ENCODE measurements at places on chromosomes 11 and 22.

- no peak for DNase-seq
Measured at GRCh38 chr11:130638033-130638432, 189.6 kb downstream of the ADAMTS15 start.

DNA sequence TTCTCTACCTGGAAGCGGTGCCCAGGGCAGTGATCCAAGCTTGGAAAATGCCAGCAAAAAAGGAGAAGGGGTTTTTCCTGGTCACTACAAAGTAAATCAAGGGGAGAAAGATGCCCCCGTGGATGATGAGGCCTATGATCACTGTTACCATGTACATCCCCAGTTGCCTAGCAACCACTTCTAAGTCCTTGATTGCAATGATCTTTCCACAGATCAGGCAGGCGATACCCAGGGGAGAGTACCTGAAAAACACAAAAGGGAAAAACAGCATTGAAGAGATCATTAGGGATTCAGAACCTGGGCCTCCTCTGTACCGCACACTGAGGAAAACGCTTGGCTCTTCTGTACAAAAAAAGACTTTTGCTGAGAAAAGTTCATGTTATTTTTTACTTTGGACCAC lies 127.1 kb downstream of the SLC1A2 start:
- DNase-seq: no peak

- DNase-seq: no peak
Measured at GRCh38 chr22:21650823-21651520, 8.9 kb downstream of the SDF2L1 start.

- no peak for DNase-seq
Measured at GRCh38 chr11:134597452-134597851, 185.4 kb upstream of the B3GAT1 start.

- peak; percentile 50 for DNase-seq
Measured at GRCh38 chr22:19891317-19892256, 36.9 kb upstream of the GNB1L start.

GRCh38 chr22:26783885-26784284 lies 126.5 kb downstream of the MIAT start:
- no peak for DNase-seq

DNA sequence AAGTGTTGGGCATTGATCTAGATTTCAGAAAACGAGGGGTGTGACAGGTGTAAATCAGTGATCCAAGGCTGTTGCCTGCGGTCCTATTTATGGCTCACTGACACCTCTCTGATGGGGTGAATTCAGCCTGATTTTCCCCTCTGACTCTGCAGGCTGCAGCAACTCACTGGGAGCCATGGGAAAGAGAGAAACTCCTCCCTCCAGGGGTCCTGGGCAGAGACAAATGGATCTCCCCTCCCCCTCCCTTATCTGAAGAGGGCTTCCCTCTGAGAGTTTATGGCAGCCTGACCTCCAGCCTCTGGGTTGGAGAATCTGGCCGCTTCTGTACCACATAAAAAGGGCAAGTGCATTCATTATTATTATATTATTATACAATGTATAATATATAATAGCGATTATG lies 1.8 kb upstream of the PKNOX2 start:
- no peak for DNase-seq

- DNase-seq: no peak
Measured at GRCh38 chr11:102843489-102843888, at the start of gene MMP3. MMP3 (minus strand) TSS chr11:102843609; CDS start chr11:102843546, 63 bp downstream.

- no peak for DNase-seq
Measured at GRCh38 chr22:20196094-20196842, 45.4 kb upstream of the CCDC188 start.

DNA sequence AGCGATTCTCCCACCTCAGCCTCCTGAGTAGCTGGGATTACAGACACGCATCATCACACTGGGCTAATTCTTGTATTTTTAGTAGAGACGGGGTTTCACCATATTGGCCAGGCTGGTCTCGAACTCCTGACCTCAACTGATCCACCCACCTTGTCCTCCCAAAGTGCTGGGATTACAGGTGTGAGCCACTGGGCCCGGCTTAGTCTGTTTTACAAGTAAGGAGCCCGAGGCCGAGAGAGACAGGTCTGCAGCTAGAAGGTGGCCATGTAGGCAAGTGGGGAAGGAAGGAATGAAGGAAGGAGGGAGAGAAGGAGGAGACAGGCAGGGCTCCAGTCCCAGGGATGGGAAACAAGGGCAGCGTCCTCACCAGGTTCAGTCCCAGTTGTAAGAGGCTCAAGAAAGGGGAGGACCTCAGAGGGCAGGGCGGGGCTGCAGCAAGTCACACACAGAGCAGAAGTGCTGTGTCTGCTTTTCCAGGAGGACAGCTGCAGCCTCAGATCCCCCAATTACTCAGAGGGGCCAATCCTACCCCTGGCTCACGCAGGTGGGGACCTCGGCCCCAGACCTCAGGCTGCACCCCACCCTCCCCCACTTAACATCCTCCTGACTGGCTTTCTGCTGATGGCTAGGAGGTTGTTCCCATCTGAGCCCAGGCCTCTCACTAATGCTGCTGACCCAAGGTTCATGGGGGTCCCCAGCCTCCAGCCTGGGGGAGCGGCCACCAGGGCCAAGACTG lies 53.8 kb upstream of the PRR5 start:
- no peak for DNase-seq

- DNase-seq: no peak
Measured at GRCh38 chr22:30424534-30425326, 838 bp upstream of the MTFP1 start.

DNA sequence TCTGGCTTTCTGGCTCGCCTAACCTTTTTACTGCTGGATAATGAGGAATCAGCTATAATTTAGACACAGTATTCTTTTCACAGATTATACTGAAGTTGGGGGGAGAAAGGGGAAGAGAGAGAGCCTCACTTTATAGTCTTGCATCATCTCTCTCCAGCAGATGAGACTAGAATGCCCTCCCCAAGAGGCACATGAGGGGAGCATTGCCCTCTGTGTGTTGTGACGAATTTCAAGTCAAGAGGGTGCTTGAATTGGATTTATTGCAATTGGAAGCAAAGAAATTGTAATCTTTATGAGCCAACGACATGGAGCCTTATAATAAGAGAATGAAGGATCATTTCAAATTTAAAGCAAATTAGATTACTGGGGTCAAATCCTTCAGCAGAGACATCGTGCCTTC lies 17.6 kb upstream of the CADM1 start:
- DNase-seq: no peak

GRCh38 chr11:47056261-47056915 lies 119.8 kb downstream of the CSTPP1 start:
- DNase-seq: no peak

DNA sequence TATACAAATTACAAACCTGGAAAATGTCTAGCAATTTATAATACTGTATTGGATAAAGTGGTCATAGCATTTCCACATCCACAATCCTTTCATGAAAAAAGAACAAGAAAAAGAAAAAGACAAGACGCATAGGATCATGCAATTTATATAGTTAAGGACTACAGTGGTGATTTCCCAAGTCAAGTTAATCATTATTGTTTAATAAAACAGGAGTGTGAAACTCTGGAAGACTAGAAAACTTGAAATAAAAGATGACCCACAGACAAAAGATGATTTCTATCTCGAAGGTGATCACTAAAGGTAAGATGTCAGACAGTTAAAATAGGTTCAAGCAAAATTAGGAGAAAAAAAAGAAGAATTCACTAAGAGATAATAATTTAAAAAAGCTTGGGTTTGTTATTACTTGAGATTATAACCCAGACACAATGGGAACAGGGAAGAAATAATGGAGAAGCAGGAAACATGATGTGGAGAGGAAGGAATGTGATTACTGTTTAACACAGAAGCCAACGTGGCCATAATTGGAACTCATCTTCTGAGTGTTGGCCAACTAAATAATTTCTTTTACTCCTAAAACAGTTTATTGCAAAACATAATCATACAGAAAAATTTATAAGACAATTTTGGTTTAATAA lies 441.2 kb upstream of the ANO3 start:
- no peak for DNase-seq

DNA sequence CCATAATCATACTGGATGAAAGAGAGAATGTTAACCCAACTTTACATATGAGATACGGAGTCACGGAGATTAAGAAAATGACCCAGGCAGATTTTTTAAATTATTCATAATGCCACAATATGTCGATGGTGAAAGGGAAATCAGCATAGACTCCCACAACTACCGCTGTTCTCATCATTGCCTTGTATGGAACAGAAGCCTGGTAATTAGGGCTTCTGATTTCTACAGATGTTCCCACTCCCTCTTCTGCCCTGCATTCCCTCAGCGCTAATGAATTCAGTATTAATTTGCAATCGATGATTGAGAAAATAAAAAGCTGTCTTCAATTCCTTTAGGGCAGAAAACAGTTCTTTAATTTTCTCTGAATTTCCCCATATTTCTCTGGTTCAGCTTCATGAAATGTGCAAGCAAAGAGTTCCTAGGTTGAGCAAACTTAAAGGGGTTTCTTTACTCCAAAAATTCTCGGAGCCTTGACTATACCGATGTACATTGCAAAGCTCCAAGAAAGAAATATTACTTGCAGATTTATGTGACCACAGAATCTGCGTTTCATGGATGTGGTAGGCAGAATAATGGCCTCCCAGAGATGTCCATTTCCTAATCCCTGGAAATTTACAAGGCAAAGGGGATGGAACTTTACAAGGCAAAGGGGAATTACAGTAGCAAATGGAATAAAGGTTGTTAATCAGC lies 134.9 kb upstream of the ZC3H12C start:
- no peak for DNase-seq

DNA sequence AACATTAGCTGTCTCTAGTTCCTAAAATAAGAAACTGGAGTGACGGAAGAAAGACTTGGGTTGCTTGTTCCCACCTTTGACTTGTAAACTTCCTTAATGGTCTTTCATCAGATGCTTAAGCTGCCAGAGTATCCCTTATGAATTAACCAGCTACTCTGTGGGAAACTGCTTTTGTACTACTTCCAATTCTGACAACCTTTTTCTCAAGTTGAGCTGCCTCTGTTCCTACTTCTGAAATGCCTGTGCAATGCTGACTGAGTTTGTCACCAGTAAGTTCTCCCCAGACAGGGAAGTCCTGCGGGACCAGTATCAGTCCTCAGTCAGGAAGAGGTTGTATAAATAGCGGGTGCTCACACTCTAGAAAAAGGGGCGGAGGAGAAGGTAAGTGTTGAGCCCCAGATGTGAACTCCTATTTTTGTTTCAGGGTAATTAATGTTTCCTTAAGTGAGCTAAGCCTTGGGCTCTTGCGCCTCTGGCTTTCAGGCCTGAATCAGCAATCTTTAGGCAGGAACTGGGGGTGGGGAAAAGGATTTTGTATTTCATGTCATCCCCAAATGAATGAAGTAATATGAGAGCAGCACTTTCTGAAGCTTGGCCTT lies 67.2 kb downstream of the CECR2 start:
- no peak for DNase-seq

DNA sequence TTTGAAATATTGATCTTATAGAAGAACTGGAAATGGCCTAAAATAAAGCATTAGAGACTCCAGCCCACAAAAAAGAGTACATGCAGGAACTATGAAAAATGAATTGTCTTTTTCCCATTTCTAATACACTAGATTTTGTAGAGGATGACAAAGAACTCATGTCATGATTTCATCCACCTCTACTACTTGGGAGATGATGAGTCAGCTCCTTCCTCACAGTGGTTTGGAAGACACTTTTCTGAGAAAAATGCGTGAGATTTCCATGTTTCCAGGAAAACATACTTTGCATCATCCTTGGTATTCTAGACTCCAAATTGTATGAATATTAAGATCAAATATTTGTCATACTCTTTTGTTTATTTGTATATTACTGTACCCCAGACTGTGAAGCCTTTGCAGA lies 500.5 kb downstream of the FAM181B start:
- DNase-seq: no peak

DNA sequence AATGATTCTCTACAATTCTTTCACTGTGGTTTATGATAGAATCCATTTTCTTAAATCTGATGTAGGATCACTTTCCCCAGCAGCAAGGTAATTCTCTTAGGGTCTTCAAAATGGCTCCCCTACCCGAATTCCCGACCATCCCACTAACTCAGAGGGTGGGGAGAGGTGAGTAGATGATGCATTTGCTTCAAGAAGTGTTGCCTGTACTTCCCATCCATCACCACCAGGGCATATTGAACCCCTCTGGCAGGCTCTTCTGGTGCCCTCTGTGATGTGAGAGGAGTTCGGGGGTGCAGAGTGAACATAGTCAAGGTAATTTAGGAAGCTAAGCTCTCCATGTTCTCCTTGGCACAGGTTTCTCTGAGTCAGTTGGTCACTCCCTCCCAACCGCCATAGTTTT lies 52.3 kb downstream of the ZNRF3 start:
- no peak for DNase-seq

GRCh38 chr11:129881570-129882170 lies 13.7 kb downstream of the NFRKB start:
- DNase-seq: no peak

- no peak for DNase-seq
Measured at GRCh38 chr11:778976-779954, 2.0 kb upstream of the GATD1 start.

DNA sequence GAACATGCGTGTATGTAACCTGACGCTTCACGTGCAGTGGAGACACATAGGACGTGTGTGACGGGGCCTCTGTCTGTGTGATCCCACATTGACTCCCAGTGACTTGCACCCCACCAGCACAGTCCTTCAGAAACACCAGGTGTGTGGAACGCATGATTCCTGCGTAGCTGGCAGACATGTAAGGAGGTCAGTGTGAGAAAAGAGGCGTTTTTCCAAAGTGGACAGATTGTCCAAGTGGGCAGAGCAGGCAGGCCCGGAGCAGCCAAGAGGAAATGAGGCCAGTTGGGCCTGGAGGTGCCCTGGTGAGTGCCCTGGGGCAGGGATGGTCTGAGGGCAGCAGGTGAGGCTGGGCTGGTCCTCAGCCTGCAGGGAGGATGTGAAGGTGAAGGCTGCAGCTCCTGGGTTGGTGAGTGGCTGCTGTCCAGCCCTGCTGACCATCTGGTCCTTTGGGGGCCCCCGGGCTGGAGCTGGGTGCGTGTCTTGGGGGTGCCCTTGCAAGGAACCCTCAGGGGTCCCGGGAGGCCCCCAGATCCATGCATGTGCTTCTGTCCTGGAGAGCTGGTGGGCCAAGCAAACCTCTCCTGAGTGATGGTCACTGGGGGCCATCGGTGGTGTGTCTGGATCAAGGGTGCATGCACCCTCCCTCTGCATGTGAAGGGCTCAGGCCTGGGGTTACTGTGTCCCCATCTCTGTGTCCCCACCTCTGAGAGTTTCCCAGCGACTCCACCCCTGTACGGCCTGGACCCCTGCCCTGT lies 26.6 kb downstream of the SHANK3 start:
- DNase-seq: no peak

DNA sequence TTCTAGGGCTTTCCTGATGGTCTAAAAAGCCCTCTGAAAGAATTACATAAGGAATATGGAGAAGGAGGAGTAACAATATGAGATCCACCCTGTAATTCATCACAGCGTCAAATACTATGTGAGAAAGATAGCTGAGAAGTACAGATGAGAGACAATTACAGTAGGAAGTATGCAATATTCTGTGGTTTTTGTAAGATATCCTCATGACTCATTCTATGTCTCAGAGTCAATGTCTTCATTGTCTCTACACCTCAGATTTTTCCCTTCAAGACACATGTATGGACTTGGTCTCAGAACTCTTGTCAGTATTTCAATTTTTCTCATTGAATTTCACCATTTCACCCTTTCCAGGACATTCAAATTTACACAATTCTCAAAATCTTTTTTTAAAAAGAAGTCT lies 343.3 kb upstream of the CTSC start:
- DNase-seq: no peak

All from activated CD8-positive, alpha-beta memory T cell treated with anti-CD3 and anti-CD28 coated beads for 1 hour (primary cell).